Epithelial cell of umbilical artery (primary cell): ENCODE measurements at places on chromosomes 5 and 9. TPM values are rescaled to one million over a fixed set of nuclear protein-coding genes. Genes with fewer than 3 reads are reported as not detected.

Gene PCDHB5
- total RNA-seq: under 0.01 and 0.46 TPM in 2 replicates

Gene SERINC5
- 6.5 TPM in 2 replicates for total RNA-seq

Gene GABRB2
- not detected in 2 replicates for total RNA-seq

Gene SLC6A18
- total RNA-seq: not detected in 2 replicates

Gene ST6GALNAC6
- 23.4 and 32.2 TPM in 2 replicates for total RNA-seq
